ENCODE measurements at places on chromosomes 12 and 14.
A peak's percentile ranks its signal among the peaks of the same experiment; 100 is the strongest.

GRCh38 chr12:3704512-3705353 lies 48.2 kb downstream of the CRACR2A start:
- DNase-seq = no peak

DNA sequence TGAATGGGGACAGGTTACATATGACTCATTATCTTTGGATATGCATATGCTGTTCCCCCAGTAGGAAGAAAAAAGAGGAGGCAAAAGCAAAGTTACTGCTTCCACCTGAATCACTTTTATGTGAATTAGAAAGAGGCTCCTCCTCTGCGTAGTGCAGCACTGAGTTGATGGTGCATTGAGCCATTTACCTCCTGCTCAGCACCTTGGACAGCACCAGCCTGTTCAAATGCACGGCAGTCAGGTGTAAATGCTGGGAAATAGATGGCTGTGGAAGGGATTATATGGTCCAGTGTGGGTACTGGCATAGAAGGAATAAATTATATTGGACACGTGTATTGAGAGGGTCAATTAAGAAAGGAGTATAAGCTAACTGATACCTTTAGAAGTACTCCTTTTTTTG lies 541.9 kb upstream of the SEL1L start:
- peak; percentile 14 for DNase-seq

DNA sequence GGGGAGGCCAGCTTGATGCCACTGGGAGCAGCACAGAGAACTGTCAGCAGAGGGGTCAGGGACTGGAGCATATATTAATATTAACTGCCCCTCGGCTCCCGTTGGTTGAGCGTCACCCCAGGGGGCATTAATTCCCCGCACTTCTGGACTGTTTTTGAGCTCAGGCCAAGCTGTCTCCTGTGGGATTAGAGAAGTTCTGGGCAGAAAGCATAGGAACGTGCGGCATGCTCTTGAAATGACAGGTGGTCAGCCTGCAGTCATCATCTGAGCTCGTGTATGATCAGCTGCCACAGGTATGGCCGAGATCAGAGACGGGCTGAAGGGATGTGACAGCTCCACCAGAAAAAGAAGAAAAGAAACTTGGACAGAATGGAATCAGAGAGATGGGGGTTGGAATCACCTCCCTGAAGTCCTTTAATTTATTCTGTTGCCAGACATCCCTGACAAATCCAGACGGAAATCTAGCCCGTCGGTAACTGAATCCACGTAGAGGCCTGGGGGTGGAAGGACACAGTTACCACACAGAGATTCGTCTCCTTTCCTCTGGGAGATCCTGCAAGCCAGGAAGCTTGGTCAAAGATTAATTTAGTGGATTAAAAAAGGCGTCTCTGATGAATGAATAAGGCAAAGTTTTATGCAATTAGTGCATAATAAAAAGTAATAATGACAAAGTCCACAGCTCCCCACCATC lies 23.6 kb downstream of the NR1H4 start:
- no peak for DNase-seq

DNA sequence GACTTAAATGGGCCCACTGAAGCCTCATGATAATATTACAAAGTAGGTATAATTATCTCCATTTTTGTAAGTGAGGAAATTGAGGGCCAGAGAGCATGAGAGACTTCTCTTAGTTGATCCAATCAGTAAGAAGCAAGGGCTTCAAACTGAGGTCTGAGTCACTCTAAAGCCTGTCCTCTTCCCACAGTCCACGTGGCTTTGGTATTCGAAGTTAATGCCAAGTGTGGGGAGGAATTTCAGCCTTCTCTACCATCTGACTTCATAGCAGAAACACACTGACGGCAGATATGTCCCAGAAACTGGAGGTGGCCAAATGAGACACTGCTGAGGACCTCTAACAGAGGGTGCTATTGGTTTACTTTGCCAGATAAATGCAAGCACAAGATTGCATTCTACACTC lies 114.4 kb upstream of the OVCH1 start:
- DNase-seq = no peak

- no peak for DNase-seq
Observed at GRCh38 chr12:92140896-92141536, 4.6 kb downstream of the BTG1 start.

GRCh38 chr14:62943202-62943601 lies 102.1 kb downstream of the KCNH5 start:
- DNase-seq = no peak

- DNase-seq = no peak
Observed at GRCh38 chr14:83300476-83301064, 1766.9 kb upstream of the SEL1L start.

GRCh38 chr12:48925304-48926011 lies at the start of gene FKBP11:
TSS of gene FKBP11 (minus strand) at chr12:48925492. CDS start at chr12:48925428, 64 bp downstream.
- peak; percentile 86 for DNase-seq

DNA sequence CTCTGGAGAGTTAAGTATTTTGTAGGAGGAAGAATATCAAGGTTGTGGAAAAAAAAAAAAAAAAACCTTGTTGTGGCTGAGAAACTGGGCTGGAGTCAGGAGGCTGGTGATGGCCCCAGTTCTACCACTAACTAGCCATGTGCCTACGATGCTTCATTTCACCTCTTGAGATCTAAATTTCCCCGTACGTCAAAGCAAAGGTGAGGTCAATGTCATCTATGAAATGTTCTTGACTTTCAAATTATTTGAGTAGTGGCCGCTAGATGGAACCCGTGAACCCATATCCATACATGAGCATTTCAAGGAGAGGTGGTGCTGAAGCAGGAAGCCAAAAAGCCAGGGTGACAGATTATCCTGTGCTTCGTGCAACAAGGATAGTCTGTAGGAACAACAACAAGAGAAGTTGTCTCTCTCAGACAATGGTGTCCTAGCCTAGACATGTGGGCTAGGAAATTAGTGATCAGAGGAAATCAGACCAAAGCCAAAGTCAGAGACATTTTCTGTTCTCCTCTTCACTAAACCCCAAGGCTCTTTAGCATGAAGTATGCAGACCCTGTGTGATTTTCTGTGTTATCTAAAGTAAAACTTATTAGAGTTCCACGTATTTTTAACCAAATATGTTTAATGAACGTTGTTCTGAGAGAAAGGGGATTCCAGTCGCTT lies 95.5 kb upstream of the ETV6 start:
- DNase-seq = peak; percentile 68

DNA sequence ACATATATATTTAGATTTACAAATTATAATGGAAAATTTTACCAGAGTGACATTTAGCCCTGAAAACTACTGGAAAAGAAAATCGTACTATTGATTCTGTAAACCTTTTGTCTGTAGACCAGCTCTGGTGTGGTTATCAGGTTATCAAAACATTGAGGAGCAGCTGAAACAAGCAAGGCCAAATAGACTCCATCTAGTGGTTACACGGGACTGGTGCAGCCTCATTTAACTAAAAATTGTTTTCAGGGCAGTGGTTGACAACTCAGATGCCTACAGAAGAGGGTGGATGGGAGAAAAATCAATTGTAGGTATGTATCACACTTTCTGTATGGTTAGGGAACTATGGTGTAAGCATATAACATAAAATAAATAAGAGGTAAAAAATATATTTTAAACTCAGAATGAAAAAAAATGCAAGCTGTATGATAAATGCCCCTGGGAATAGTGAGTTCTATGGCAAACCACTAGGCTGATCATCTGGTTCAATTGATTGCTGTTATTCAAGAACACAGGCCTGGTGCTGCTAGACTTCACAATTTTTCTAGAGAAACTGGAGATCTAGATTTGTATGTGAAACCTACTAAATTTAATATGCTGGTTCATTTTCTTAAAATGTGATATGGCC lies 51.2 kb downstream of the ACSS3 start:
- no peak for DNase-seq

GRCh38 chr14:74401504-74402241 lies 24.3 kb downstream of the SYNDIG1L start:
- DNase-seq = peak; percentile 70

DNA sequence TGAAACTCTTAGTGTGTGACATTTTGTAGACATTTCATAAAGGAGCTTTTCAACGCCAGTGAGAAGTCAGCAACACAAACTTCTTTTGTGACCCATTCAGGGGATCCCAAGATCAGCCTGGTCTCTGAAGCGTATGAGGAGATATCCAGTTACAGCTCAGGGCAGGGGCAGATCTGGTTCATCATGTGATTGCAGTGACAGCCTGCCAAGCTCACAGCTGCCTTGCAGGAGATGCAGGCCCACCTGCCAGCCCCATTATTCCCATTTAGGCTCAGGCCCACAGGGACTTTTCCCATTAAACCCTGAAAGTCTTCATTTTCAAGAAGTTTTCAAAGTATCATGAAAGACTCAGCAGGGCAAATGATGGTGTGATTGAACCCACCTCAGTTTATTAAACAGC lies 38.3 kb downstream of the SRGAP1 start:
- DNase-seq = no peak

DNA sequence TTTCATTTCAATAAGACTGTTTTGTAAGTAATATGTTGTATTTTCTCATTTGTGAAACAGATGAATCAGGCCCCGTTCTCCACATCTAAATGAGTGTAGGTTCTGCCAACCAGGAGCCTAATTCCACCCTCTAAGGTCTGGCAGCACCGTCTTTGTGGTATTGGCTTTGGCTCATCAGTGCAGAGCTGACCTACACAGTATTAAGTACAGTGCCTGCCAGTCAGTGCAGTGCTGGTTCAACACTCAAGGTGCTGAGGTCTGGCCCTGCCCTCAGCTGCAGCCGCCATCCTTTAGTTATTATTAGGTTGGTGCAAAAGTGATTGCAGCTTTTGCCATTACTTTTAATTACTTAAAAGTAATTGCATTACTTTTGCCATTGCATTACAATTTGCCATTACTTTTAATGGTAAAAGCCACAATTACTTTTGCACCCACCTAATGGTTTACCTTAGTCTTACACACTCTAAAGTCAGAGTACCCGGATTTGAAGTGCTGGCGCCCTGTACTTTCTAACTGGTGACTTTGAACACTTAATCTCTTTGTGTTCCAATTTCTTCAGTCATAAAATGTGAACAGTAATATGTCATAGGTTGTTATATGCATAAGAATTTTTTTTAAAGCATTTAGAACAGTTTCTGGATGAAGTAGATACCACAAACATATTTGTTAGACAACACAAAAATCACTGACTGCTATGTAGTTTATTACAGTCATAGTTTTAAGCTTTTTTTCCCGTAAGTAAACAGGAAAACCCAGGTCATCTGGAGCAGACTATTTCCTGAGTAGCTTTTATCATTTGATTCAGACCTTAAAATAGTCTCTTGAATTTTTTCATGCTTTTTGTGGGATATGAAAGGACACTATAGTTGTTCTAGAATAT lies 99.5 kb downstream of the SYNE2 start:
- no peak for DNase-seq

DNA sequence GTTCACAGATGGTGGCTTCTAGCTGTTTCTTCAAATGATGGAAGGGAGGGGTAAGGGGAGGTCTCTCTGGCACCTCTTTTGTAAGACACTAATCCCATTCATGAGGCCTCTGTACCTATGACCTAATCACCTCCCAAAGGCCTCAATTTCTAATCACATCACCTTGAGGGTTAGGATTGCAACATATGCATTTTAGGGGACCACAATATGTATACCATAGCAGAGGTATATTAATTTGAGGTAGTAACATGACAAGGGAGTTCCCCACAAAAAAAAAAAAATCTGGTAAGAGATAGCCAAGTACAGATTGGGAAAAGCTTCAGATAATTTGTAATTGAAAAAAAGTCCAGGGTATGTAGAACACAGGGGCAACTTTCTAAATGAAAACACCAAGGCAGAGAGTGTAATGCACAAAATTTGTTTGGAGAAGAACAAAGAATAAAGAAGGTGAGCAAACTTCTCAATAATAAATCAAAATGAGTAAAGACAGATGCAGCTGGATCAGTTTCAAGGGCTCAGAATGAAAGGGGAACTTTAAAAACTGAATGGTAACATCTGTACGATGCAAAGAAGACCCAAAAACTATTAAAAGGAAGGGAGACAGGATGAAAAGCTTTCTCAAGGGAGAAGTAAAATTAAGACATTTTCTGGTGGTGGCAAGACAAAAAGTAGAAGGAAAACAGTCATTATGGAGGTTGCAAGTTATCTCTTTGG lies 125.5 kb upstream of the DCN start:
- DNase-seq = no peak

GRCh38 chr14:56860441-56860840 lies 50.2 kb upstream of the OTX2 start:
- no peak for DNase-seq

- DNase-seq = no peak
Observed at GRCh38 chr12:27431185-27431584, 15.4 kb upstream of the SMCO2 start.

DNA sequence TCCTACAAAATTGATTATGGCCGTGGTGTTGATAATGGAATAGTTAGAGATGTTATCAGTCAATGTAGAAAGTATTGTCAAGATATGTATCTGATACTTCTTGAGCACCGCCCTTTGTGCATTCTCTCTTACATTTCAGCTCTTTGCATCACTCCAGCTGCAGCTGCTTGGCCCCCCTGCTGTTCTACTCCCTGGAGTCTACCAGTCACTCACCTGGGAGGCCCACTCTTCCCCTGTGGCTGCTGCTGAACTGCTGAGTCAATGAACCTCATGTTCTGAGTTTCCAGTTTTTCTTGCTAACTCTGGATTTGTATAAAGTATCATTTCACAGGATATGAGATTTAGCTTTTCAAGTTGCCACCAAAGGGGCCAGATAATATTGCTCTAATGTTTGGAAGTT lies 312.8 kb upstream of the SLC16A7 start:
- no peak for DNase-seq

- DNase-seq = no peak
Observed at GRCh38 chr14:68753690-68754089, 39.2 kb downstream of the ZFP36L1 start.

- no peak for DNase-seq
Observed at GRCh38 chr12:8449355-8449859, 6.4 kb upstream of the CLEC6A start.

DNA sequence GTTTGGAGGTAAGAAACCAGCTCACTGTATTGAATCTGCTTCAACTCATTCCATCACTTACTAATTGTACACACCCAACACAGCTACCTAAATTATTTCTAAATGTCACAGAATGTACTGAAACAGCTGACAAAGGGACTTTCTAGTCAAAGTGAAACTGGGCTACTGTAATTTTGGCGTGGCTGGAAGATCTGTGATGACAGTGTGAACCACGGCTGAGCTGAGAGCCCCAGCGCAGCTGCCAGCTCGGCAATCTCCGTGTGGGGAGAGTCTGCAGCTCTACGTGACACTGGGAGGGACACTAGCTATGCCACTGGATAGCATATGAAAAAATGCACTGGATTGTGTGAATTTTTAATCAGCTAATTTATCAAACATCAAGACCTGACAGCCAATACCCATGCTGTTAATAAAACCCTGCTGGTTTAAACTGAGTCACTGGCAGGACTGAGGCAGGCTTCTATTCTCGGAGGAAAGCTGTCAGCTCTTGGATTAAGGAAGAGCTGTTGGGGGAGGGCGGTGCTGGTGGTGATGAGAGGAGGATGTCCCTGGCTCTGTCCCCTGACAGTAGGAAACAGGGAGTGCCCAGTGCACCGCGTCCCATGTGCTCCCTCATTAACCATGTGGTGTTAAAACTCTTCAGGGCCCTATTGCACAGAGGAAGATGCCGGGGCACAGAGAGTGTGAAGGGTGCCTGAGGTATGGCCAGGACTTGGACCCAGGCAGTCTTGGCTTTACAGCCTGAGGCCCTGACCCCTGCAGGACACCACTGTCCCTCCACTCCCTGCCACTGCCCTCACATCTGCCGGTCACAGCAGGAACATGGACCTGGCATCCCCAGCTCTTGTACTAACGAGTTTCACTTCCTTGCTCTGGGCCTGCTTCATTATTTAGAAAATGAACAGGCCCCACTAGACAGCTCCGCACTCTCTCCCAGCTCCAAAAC lies 13.3 kb downstream of the SLC15A4 start:
- DNase-seq = peak; percentile 20
